ENCODE measurements at places on chromosomes 12 and 14. TPM values are rescaled to one million over a fixed set of nuclear protein-coding genes. Genes with fewer than 3 reads are reported as not detected.

ZC3H10 gene
- total RNA-seq, result 3.6 TPM

TMTC2 gene
- total RNA-seq, result 1.2 TPM

PRH2 gene
- total RNA-seq, result not detected

SLCO1B1 gene
- 0.46 TPM for total RNA-seq

SERPINA12 gene
- total RNA-seq, result not detected

HECTD4 gene
- 12.7 TPM for total RNA-seq

PGF gene
- total RNA-seq, result 5.1 TPM

OTOGL gene
- not detected for total RNA-seq

C14orf39 gene
- total RNA-seq, result not detected

AACS gene
- 17.2 TPM for total RNA-seq

REP15 gene
- total RNA-seq, result 0.52 TPM

DCAF4 gene
- total RNA-seq, result 25.3 TPM

RESF1 gene
- 16.3 TPM for total RNA-seq

IAPP gene
- total RNA-seq, result not detected

TAS2R13 gene
- total RNA-seq, result not detected

ALDH2 gene
- total RNA-seq, result 89.4 TPM

LAG3 gene
- 2.1 TPM for total RNA-seq

MUCL1 gene
- not detected for total RNA-seq

TAS2R50 gene
- not detected for total RNA-seq

GPR84 gene
- total RNA-seq, result not detected

SSPN gene
- 0.91 TPM for total RNA-seq

MARS1 gene
- 122 TPM for total RNA-seq

ACACB gene
- total RNA-seq, result 12.5 TPM

MED6 gene
- 53.2 TPM for total RNA-seq

KRT75 gene
- total RNA-seq, result 0.26 TPM

PSME2 gene
- 161 TPM for total RNA-seq

KRT86 gene
- 42.4 TPM for total RNA-seq

INSM2 gene
- total RNA-seq, result 0.05 TPM

OAS2 gene
- total RNA-seq, result 0.63 TPM

TTLL5 gene
- total RNA-seq, result 13.7 TPM

ACSM4 gene
- not detected for total RNA-seq

AQP2 gene
- total RNA-seq, result not detected

DHRS2 gene
- 6.1 TPM for total RNA-seq

SLC6A15 gene
- 4.7 TPM for total RNA-seq

PPP4R4 gene
- total RNA-seq, result 0.50 TPM

DUSP6 gene
- total RNA-seq, result 11.8 TPM

MYO1H gene
- total RNA-seq, result not detected

IL26 gene
- not detected for total RNA-seq

GXYLT1 gene
- total RNA-seq, result 13.5 TPM

OVCH1 gene
- total RNA-seq, result not detected

PPFIA2 gene
- not detected for total RNA-seq
